ENCODE measurements at places on chromosomes 12 and 14. TPM values are rescaled to one million over a fixed set of nuclear protein-coding genes. Genes with fewer than 3 reads are reported as not detected.

The GXYLT1 gene
- total RNA-seq = 14.6 TPM

The SLC10A1 gene
- total RNA-seq = not detected

The RNU7-1 gene
- not detected for total RNA-seq

The RND1 gene
- not detected for total RNA-seq

The NGB gene
- total RNA-seq = not detected

The KERA gene
- total RNA-seq = not detected

The RPL6 gene
- 1,076 TPM for total RNA-seq

The SMCO3 gene
- not detected for total RNA-seq

The SLC24A4 gene
- not detected for total RNA-seq

The LRTM2 gene
- not detected for total RNA-seq

The TEX22 gene
- total RNA-seq = 0.43 TPM

The INSM2 gene
- total RNA-seq = not detected

The LMBR1L gene
- 22.0 TPM for total RNA-seq

The C12orf75 gene
- total RNA-seq = 349 TPM

The LIN52 gene
- total RNA-seq = 8.0 TPM

The APOLD1 gene
- 5.2 TPM for total RNA-seq

The CDKL1 gene
- total RNA-seq = 5.0 TPM

The WASHC4 gene
- 63.4 TPM for total RNA-seq

The ARG2 gene
- total RNA-seq = 6.3 TPM

The ANKRD13A gene
- 237 TPM for total RNA-seq

The ANKRD33 gene
- not detected for total RNA-seq

The NELL2 gene
- total RNA-seq = not detected

The USP44 gene
- 0.76 TPM for total RNA-seq

The SERPINA1 gene
- not detected for total RNA-seq

The BCL2L14 gene
- total RNA-seq = not detected

The ZNF891 gene
- total RNA-seq = 0.43 TPM

The OVCH1 gene
- total RNA-seq = 0.13 TPM

The NANOG gene
- 0.13 TPM for total RNA-seq

The VPS37B gene
- total RNA-seq = 31.3 TPM

The OLR1 gene
- total RNA-seq = 6.3 TPM

The LRRK2 gene
- 7.0 TPM for total RNA-seq

The DCN gene
- total RNA-seq = 441 TPM

The TMEM30B gene
- 1.7 TPM for total RNA-seq
